Cardiac fibroblast (primary cell): ENCODE measurements at places on chromosomes 12 and 14.

DNA sequence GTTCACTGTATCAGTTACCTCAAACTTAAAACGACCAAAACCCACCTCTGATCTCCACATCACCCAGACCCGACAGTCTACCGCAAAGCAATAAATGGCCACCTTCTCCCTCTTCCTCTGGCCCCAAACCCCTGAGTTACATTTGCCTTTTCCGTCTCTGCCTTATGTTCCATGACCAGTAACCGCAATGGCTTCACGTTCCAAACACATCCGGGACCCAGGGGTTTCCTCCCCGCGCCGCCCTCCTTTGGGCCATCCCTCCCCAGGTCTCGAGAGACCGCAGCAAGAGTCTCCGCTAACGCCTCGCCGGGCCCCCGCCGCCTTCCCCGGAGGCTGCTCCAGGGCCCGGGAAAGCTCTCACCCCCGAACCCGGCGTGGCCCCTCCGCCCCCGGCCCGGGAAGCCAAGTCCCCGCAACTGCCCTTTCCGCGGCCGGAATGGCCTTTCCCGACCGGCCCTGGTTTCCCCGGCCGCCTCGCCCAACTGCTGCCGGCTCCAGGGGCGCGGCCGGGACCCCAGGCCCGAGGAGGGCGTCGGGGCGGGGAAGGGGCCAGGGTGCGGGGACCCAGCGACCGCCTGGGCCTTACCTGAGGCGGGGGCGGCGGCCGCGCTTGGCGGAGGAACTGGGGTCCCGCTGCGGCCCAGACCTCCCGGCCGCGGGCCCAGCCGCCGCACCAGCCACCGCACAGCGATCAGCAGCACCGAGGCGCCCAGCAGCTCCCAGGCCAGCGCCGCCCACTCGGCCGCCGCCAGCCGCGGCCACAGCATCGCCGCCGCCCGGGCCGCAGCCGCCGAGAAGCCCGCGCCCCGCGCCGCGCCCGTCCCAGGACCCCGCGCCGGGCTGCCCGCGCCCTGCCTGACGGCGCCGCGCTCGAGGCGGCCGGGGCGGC lies at the start of gene ANKLE2:
Gene ANKLE2 (minus strand): TSS at position 801 of the 889 bp plus-strand sequence. CDS start 34 bp downstream, at position 767.
- peak; percentile 59 for DNase-seq

GRCh38 chr12:99121546-99121945 lies 476.5 kb downstream of the APAF1 start:
- no peak for DNase-seq

GRCh38 chr12:4562034-4562657 lies at the start of gene DYRK4:
DYRK4 (plus strand) TSS chr12:4562208; CDS start chr12:4562246, 38 bp downstream.
- peak; percentile 80 for DNase-seq

GRCh38 chr12:54723379-54724256 lies 75.5 kb upstream of the DCD start:
- DNase-seq: peak; percentile 44

DNA sequence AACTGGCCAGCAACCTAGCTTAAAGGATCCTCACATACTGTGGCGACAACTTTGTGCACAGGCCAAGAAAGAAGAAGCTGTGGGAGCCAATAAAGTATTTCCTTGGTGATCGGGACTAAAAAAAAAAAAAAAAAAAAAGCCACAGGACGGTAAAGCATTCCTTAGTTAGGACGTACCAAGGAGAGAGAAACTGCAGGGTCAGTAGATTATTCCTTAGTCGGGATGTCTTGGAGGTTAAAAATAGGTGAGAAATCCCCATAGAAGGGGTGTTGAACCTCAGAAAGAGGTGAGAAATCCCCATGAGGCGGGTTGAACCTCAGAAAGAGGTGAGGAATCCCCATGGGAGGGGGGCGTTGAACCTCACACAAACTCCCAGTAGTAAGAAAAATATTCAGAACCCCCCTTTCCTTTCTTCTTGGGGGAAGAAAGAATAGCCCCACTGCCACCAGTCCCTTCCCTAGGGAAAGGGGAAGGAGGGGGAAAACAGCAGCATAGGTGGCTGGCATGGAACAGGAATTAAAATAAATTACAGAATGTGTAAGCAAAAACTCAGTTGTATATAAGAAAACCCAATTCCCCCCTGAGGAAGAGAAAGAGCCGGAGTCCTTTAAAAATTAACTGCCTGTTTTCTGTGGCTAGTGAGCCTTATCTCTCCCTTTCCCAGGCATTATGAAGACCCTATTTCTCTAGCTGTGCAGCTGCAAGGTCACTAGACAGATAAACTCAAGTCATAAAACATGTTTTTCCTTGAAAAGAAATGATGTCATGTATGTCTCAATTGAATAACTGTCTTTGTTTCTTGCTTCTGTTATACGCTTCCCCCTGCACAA lies 26.8 kb downstream of the KLRK1 start:
- peak; percentile 26 for DNase-seq

DNA sequence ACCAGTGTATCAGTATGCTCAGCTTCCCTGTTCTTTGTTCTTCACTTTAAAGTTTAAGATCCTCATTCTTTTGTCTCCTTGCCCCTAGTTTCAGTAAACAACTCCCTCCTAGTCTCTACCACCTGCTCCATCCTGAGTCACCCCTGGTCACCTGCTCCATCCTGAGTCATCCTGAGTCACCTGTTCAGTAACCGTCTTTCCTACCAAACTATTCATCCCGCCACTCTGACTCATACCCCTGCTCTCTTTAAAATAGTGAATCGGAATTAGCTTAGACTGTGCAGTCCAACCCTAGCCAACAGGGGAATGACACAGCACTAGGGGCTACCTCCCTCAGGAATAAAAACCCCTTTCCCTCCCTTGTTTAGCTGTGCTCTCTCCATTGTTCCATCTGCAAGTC lies 888.1 kb upstream of the MDGA2 start:
- DNase-seq: no peak

GRCh38 chr14:71931492-71932228 lies 569 bp upstream of the RGS6 start:
- no peak for DNase-seq

DNA sequence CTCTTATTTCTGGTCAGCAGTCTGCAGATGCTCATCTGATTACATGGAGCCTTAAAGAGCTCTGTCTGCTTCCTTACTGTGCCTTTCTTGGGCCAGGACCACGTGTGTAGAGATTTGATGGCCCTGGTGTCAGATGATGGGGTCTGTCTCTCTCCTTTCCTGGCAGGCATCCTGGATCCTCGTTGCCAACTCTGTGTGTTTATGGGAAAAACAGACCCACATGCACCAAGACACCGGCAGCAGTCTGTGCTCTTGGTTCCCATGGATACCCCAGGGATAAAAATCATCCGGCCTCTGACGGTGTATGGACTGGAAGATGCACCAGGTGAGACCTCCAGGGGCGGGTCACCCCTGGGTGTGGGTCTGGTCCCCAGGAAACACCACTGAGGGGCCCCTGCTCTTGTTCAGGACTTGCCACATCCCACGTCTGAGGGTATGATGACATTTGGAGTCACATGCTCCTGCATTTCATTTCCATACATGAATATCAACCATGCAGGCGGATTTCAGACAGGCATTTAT lies 18.5 kb upstream of the ALDH2 start:
- no peak for DNase-seq
